ENCODE measurements at places on chromosomes 2 and 18. TPM values are rescaled to one million over a fixed set of nuclear protein-coding genes. Genes with fewer than 3 reads are reported as not detected.

GRCh38 chr18:78069784-78070664, 820.4 kb downstream of the GALR1 start:
- H3K4me1 ChIP-seq, result no peaks in the 10 kb centered on the region
- DNase-seq, result no peak
- no peaks in the 10 kb centered on the region for H3K36me3 ChIP-seq
- H3K27ac ChIP-seq, result no peak overlapping the region

GRCh38 chr2:148582679-148583511, 61.7 kb upstream of the EPC2 start:
- DNase-seq, result no peak
- H3K36me3 ChIP-seq, result no peaks in the 10 kb centered on the region
- no peaks in the 10 kb centered on the region for H3K4me1 ChIP-seq
- H3K27ac ChIP-seq, result no peak overlapping the region
- no peaks in the 10 kb centered on the region for H3K27me3 ChIP-seq

- no peak overlapping the region for H3K27ac ChIP-seq
- DNase-seq, result no peak
- H3K4me3 ChIP-seq, result no peak overlapping the region
These were observed 73.8 kb downstream of the RIF1 start for GRCh38 chr2:151483546-151483945.

- no peaks in the 10 kb centered on the region for H3K4me1 ChIP-seq
- no peaks in the 10 kb centered on the region for H3K27me3 ChIP-seq
- no peak for DNase-seq
- no peak overlapping the region for H3K27ac ChIP-seq
- no peaks in the 10 kb centered on the region for H3K36me3 ChIP-seq
- no peak overlapping the region for H3K4me3 ChIP-seq
These were observed 39.3 kb downstream of the C1QL2 start for GRCh38 chr2:119119076-119119785.

- H3K4me3 ChIP-seq, result no peak overlapping the region
- H3K4me1 ChIP-seq, result no peaks in the 10 kb centered on the region
- H3K27ac ChIP-seq, result no peak overlapping the region
These were observed 26.9 kb downstream of the MCEE start for GRCh38 chr2:71102981-71103681.

GRCh38 chr2:161223139-161223732, 63.0 kb downstream of the TANK start:
- DNase-seq, result no peak
- no peak overlapping the region for H3K27ac ChIP-seq
- H3K4me1 ChIP-seq, result no peaks in the 10 kb centered on the region
- peaks cover 26% of the 10 kb centered on the region for H3K36me3 ChIP-seq

DNA sequence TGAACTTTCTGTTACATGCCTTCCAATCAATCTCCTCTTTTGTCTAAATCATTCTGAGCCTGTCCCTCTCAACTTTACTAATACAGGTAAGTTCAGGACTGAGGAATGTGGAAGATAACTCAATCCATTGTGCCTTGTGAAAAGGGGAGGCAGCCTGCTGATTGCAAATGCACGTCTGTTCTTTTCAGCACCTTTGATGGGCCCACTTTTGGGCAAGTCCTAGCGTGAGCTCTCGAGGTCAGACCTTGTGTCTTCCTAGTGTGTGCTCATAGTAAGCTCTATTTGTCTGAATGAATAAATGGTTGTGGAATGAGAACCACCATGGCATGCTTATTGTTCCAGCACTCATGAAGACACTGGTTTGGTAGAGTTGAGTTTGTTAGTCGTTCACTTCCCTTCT, 50.4 kb upstream of the REL start:
- no peak overlapping the region for H3K27ac ChIP-seq
- no peaks in the 10 kb centered on the region for H3K27me3 ChIP-seq

GRCh38 chr2:233692648-233693047, at the start of gene UGT1A6:
Gene UGT1A6 (plus strand): TSS chr2:233692890. CDS start chr2:233693005, 115 bp downstream.
- H3K27ac ChIP-seq, result no peak within 1 kb of the TSS
- H3K27me3 ChIP-seq, result no peaks in the 10 kb centered on the region
- no peak within 1 kb of the TSS for H3K4me3 ChIP-seq
- H3K4me1 ChIP-seq, result no peaks in the 10 kb centered on the region
- H3K36me3 ChIP-seq, result no peaks in the 10 kb centered on the region

The TIA1 gene
- 19.3 TPM for total RNA-seq

The LOXL3 gene
- total RNA-seq, result 19.8 TPM

The SCYGR8 gene
- not detected for total RNA-seq

The HAAO gene
- total RNA-seq, result 7.2 TPM
